HFFc6 (cell line): ENCODE measurements at places on chromosomes 5 and 9. TPM values are rescaled to one million over a fixed set of nuclear protein-coding genes. Genes with fewer than 3 reads are reported as not detected.

DNA sequence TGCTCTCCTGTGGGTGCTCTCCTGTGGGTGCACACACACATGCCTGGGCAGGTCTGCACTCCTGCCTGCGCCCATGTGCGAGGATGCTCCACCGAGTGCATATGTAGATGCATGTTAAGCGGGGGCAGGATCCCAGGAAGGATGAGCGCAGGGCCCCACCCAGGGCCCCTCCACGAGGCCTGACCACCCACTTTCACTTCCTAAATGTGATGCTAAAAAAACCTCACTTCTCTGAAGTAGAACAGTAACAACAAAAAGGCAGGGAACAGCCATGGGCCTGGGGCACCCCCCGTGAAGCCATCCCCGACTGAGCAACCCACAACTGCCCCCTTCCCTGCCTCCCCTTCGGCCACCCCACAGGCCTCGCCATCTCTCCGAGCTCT lies 48.2 kb upstream of the SARDH start:
- H3K4me3 ChIP-seq: no peak overlapping the region
- H3K4me1 ChIP-seq: no peaks in the 10 kb centered on the region
- H3K36me3 ChIP-seq: peaks cover 4% of the 10 kb centered on the region
- peaks cover 7% of the 10 kb centered on the region for H3K27me3 ChIP-seq
- no peak for DNase-seq

DNA sequence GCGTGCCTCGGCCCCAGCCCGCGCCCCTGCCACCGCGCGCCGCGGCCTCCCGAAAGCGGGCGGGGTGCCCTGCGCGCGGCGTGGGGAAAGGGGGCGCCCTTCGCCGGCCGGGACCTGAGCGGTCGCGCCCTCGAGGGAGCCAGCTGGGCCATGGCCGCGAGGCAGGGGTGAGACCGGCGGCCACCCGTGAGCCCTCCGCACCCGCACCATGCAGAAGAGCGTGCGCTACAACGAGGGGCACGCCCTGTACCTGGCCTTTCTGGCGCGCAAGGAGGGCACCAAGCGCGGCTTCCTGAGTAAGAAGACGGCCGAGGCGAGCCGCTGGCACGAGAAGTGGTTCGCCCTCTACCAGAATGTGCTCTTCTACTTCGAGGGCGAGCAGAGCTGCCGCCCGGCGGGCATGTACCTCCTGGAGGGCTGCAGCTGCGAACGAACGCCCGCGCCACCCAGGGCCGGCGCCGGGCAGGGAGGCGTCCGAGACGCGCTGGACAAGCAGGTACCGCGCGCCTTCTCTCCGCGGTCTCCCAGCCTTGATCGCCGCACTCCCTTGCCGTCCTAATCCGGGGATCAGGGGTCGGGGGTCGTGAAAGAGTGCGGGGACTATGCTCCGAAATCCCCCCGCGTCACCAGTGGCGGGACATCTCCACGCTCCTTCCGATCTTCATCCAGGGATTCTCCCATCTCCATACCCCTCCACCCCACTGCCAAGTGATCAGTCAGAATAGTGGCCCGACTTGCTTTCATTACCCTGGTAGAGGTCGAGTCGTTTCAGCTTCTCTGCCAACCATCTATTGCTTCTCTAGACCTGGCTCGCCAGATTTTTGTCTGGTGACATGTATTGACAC lies 590 bp downstream of the RASGRF2 start:
- H3K27ac ChIP-seq: no peak overlapping the region
- peaks cover 16% of the 10 kb centered on the region for H3K27me3 ChIP-seq
- DNase-seq: no peak
- H3K4me3 ChIP-seq: peak overlapping the region; percentile 81

The RNF180 gene
- not detected in 2 replicates for total RNA-seq

GRCh38 chr9:134317790-134318414 lies 8.4 kb upstream of the RXRA start:
- no peak for DNase-seq
- 0 out of 2 replicates have a peak, but pooled peaks cover 5% of the 10 kb centered on the region for H3K36me3 ChIP-seq
- peaks cover 3% of the 10 kb centered on the region for H3K27me3 ChIP-seq
- no peak overlapping the region for H3K27ac ChIP-seq
- no peak overlapping the region for H3K4me3 ChIP-seq
- H3K4me1 ChIP-seq: peaks cover 27% of the 10 kb centered on the region

DNA sequence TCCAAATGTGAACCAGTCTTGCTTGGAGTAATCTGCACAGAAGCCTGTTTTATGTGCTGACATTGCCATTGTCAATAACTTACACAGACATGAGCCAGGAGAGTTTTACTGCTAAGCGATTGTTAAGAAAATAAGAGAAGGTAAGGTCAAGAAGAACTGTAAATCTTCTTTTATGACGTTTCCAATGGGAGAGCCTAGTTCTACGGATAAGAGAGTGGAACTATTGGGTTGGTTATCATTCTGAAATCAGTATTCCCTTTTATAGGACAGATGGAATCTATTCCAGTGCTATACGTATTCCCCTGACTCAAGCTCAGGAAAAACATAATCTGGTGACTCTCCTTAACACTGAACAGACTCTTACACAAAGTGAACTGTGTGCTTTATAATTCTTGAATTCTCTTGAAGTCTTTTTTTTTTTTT lies 137.9 kb upstream of the OTULINL start:
- H3K36me3 ChIP-seq: peaks cover 47% of the 10 kb centered on the region
- peak overlapping the region; percentile 88 for H3K4me3 ChIP-seq
- peak; percentile 42 for DNase-seq
- peaks cover 100% of the 10 kb centered on the region for H3K4me1 ChIP-seq
- H3K27me3 ChIP-seq: peaks cover 17% of the 10 kb centered on the region

The TNFSF8 gene
- not detected in 3 replicates for total RNA-seq
